CD8-positive, alpha-beta T cell (primary cell): ENCODE measurements at places on chromosomes 5 and 9.

DNA sequence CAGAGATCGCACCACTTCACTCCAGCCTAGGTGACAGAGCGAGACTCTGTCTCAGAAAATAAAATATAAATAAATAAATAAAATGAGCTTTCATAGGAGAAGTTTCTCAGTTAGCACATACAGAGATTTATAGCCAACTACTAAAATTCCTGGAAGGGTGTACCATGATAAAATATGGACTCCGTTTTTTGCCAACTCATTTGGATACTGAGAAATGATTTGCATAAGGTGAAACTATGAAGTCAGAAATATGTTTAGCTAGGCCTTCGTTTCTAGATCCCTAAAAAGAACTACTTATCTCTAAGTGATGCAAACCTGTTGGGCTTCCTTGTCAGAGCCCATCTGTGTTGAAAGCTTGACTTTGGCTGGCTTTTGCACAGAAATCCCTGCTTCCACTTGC, 56.9 kb upstream of the SLC1A1 start:
- DNase-seq, result no peak

- no peak for DNase-seq
These were observed 14.6 kb upstream of the PBX3 start for GRCh38 chr9:125732562-125732961.

DNA sequence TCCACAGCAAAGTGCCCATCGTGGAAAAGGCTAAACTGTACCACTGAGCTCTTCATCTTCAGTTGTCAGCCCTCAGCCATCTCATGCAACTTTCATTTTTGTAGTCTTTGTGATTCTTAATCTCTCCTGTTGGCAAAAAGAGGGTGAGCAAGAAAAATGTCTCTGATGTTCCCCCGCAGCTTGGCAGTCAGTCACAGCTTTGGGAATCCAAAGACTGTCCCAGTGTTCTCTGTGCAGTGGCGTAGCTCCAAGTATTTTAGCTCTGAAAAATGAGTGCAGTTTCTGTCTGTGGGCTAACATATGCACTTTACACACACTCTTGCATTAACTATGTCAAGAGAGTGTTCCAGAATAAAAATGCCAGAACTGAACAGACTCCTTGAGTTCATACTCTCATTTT, 372.2 kb downstream of the TMEM232 start:
- DNase-seq, result no peak

DNA sequence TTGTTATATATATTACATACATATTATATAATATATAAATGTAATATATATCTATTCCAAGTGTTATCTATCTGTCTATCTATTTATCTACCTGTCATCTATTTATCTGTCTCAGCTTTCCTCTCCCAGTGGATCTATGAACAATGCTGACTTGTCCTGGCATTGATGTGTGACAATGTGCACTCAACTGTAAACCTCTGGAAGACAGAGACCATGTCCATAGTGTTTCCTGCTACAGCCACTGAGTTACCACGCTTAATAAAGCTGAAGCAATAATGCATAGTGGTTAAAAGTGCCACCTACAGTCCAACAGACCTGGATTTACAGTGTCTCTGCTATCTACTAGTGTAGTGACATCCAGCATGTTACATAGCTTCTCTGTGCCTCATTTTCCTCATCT, 57.2 kb upstream of the TMED7 start:
- DNase-seq, result no peak

GRCh38 chr9:3931058-3931457, 368.8 kb downstream of the GLIS3 start:
- no peak for DNase-seq

DNA sequence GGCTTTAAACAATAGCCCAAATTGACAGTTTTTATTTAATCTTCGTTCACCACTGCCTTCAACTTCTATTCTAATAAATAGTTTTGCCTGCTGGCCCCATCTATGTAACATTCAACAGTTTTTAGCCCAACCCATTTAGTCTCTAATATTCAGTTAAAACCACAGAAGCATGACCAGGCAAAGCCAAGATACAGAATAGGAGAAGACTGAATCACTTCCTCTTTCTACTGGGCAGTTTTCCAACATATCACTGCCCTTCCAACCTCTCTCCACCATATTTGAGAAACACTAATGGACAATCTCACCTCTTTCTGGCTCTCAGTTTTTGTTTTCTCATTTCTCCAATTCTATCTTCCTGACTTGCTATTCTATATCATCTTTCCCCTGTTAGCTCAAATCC, 352.9 kb downstream of the DNAH5 start:
- DNase-seq, result no peak

GRCh38 chr9:124980431-124980830, 39.5 kb upstream of the GOLGA1 start:
- no peak for DNase-seq

GRCh38 chr9:512555-513272, 298.0 kb downstream of the DOCK8 start:
- DNase-seq, result no peak

DNA sequence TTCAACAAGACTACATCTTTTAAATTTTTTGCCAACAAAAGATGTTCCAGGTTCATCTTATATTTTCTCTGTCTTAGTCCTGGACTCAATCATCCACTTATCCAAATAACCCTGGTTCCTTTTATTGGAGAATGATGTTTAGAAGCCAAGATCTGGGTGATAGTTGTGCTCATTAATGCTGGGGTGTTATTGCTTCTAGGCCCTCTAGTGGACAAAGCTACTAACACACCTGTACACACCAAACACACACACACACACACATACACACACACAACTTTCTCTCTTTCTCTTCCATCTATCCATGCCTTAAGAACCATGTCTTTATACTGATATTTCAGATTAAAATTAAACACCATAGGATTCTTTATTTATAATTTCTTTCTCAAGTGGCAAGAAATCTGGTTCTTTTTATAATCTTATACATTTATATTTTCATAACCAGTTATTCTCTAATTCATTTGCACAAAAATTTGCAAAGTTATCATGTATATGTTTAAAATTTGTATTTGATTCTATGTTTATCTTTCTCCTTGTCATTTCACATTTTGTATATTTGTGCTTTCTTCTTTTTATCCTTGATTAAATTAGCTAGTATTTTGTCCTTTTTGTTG, 179.1 kb upstream of the SMIM23 start:
- no peak for DNase-seq

- no peak for DNase-seq
These were observed 49.8 kb upstream of the FCN1 start for GRCh38 chr9:134967547-134967930.

DNA sequence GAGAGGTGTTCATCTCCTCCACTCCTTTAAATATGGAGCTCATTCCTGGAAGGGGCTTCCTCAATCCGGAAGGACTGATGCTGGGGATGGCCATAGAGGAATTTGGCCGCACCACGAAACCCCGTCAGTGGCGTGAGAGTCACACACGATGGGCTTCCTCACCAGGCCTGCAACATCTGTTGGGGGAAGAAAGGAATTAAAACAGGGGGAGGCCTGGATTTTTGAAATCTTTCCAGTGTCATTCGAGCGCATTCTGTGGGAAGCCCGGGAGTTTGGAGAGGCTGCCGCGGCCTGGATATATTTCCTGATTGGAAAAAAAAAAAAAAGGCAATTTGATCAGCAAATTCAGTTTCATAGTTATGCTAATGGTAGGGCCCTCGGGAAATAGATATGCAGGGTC, 76.3 kb upstream of the ORM1 start:
- no peak for DNase-seq

- DNase-seq, result no peak
These were observed 43.6 kb upstream of the IPPK start for GRCh38 chr9:92713528-92713927.

GRCh38 chr5:104539618-104540350, 977.2 kb upstream of the NUDT12 start:
- DNase-seq, result no peak

- DNase-seq, result no peak
These were observed 650.3 kb downstream of the CCDC171 start for GRCh38 chr9:16202914-16203728.

- no peak for DNase-seq
These were observed 142.8 kb downstream of the NSG2 start for GRCh38 chr5:174188295-174188694.

- DNase-seq, result no peak
These were observed 384.4 kb downstream of the TMEM167A start for GRCh38 chr5:82692826-82693225.

DNA sequence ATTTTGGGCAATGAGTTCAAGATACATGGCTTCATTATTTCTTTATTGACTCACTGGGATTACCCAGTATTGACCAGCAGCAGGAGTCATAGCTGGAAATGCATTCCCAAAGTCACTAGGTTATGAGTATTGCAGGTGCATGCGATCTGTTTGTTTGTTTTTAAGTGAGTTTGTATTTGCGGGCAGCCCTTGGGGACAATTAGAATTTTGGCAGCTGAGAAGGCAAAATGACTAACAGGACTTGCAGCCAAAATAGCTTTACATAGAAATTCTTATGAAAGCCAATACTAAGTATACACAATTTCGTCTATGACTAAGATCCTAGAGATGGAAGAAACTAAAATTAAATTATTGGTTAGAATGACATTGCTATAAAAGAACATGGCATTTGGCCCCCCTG, 18.1 kb upstream of the RGMB start:
- DNase-seq, result no peak

DNA sequence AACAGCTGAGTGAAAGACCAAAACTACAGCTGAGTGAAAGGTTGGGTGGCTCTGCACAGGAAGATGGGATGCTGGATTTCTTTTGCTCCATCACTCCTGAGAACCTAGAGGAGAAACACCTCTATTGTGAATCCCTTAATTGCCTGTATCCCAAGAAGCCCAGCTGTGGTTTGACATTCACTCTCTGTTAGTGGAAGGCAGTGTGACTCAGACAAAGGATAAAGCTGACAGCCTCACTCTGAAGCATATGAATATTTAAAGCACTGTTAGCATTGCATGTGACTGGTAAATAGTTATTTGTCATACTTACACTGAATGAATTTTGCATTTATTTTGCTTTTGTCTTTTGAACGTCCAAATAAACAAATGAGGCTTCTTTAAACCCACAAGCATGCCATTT, 367.1 kb upstream of the RIOK2 start:
- DNase-seq, result no peak

GRCh38 chr5:160379511-160379910, 9.1 kb upstream of the C1QTNF2 start:
- DNase-seq, result no peak

DNA sequence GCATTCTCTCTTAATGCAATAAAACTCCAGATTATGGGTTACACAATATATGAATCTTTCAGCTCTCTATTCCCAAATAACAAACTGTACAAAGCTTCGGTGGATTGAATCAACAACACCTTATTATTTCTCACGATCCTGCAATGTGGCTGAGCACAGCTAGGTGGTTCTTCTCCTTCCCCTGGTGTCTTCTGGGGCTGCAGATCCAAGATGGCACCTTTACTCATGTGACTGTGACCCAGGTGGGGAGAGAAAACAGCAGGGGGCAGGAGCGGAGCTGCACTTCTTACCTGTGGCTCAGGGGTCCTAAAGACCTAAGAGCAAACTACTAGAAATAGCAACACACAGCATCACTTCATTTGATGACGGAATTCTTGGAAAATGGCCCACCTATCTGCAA, 233.1 kb downstream of the IRX1 start:
- DNase-seq, result no peak
